DND-41 (cell line): ENCODE measurements at places on chromosomes 4 and X.
A peak's percentile ranks its signal among the peaks of the same experiment; 100 is the strongest.

DNA sequence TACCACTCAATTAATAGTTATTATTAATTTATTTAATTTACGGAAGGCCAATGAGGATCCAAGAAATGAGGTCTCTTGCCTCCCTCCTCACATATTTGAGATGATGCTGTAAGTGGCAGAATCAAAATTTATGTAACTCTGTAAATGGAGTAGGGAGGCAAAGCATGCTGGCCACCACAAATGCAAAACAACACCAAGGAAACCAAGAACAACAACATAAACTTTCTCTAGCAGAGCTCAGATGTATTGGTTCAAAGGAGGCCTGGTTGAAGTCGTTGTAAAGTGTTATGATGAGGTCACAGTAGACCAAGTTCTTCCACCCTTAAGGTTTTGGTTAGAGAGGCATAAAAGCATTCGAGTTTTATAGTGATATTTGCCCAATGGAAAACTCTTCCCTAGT, 194.8 kb upstream of the FAT1 start:
- no peak for DNase-seq

DNA sequence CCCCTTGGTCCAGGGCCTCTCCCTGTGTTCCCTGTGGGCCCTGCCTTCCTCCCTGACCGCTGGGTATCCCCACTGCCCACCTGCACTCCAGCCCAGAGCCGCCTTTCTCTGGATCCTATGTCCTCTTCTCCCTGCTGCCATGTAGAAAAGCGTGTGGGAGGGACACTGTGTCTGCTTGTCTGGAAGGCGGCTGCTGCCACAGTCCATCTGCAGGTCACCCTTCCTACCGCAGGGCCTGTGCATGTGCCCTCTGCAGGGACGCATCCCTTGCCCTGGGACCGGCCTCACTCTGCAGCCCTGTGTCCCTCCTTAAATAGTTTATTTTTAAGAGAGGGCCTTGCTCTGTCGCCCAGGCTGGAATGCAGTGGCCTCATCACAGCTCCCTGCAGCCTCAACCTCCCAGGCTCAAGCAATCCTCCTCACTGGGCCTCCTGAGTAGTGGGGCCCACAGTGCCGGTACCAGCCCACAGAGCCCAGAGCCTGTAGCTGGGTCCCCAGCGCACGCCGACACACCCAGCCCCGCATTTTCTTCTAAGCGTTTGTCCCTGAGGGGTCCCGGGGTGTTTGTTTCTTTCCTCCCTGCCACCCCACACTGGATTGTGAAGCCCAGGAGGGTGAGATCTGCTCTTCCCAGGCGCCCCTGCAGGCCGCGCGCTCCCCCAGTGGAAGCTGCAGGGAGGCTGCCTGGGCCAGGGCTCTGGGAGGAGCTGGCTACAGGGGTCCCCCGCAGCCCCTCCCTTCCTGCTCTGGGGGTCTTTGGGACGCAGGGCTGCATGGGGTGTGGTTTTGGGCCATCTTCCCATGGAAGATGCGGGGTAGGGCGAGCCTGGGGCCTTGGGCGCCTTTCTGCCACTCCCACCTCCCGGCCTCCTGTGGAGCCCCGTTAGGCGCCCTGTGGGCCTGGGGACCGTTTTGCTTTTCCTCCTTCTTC, 12.8 kb upstream of the NAT8L start:
- no peak for DNase-seq

DNA sequence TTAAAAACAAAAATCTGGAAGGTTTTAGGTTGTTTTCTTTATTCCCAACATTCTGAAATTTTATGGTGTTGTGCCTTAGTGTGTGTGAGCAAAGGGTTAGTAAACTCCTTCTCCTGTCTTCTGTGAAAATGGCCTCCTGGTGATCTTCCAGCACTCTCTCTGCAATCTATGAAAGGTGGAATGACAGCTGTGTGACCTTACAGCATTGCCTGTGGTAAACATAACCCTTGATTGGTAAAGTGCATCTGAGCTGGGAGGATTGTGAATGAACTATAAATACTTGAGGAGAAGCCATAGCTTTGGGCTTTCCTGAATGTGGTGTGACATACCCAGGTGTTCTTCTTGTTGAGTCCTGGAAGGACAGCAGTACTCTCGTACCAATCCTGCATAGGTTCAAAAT, 10.0 kb downstream of the ART3 start:
- DNase-seq, result no peak

- DNase-seq, result no peak
These were observed 24.3 kb downstream of the TMEM255A start for GRCh38 chrX:120286733-120287512.

GRCh38 chr4:119728692-119729593, 100.3 kb upstream of the PDE5A start:
- DNase-seq, result no peak

- DNase-seq, result no peak
These were observed 367.4 kb downstream of the UNC5C start for GRCh38 chr4:95181243-95181995.

- no peak for DNase-seq
These were observed 153.4 kb upstream of the ARSJ start for GRCh38 chr4:114132830-114133229.

GRCh38 chr4:128393101-128393704, 105.6 kb upstream of the PGRMC2 start:
- DNase-seq, result no peak

- DNase-seq, result no peak
These were observed at the start of gene SLC9B2 for GRCh38 chr4:103076747-103077347. Gene SLC9B2 (minus strand): TSS chr4:103076761. CDS start chr4:103067550, 9,211 bp downstream.

GRCh38 chrX:48487362-48487798, 11.4 kb downstream of the FTSJ1 start:
- no peak for DNase-seq

- no peak for DNase-seq
These were observed 16.2 kb downstream of the HNRNPD start for GRCh38 chr4:82357640-82358039.

DNA sequence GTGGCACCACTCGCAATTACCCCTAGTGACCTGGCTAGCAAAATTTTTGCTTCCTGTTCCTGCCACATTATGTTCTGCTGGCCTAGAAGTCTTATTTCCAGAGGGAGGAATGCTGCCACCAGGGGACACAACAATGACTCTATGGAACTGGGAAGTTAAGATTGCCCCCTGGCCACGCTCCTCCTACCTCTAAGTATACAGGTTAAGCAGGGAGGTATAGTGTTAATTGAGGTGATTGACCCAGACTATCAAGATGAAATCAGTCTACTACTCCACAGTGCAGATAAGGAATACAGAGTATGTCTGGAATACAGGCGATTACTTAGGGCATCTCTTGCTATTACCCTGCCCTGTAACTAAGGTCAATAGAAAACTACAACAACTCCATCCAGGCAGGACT, 48.8 kb upstream of the SMARCAD1 start:
- no peak for DNase-seq

DNA sequence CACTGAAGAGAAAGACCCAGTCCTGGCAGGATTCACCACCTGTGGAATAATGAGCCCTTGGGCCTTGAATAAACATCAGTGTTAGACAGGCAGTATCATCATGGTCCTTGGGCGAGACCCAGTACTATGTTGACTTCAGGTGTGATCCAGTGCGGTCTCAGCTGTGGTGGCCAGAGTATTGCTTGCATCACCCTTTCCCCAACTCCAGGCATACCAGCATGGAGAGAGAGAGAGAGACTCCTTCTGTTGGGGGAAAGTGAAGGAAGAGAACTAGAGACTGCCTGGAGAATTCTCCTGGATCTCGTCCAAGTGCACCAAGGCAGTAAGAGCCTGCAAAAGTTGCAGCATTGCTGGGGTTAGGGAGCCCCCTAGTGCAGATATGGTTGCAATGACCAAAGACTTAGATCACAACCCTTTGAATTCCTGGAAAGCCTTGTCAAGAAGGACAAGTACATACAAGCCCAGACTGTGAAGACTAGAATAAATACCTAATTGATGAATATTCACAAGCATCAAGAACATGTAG, 61.1 kb upstream of the VAMP7 start:
- peak; percentile 71 for DNase-seq

DNA sequence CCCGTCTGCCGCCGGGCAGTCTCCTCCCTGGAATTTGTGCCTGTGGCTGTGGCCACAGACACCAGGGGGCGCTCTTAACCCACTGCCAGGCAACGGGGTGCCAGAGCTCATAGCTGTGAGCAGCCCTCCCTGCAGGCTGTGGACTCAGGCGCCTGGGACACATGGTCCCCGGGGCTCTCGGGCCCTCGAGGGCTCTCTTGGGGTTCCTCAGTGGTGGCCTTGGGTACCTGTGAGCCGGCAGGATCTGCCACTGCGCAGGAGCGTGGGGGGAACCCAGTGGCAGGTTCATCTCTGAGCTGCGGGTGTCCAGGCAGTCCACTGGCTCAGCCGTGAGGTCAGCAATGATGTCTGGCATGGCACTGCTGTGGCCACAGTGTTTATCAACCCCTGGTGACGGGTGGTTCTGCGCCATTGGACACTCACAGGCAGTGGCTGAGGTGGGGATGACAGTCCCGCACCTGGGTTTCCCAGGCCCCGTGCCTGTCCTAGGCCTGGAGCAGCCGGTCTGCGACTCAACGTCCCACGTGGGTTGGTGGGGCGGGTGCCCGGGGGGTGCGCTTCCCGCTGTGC, 37.2 kb downstream of the PCGF3 start:
- DNase-seq, result peak; percentile 68

DNA sequence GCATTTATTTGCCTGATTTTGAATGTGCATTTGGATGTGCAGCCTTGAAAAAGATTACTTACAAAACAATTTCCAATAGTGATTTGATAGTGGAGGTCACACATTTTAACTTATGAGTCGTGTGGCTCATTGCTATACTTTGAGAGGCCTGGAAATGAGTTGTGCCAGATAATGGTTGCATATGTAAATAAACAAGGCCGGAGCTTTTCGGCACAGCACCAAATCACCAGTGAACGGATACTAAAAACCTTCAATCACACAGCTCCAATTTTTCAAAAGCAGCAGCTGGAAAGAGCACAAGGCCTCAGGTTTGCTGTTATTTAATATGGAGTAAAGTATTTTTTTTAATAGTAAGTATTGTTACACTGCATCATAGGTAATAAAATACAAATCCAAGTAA, 57.2 kb downstream of the NPY5R start:
- DNase-seq, result no peak

GRCh38 chrX:140866446-140866845, 135.9 kb upstream of the SPANXB1 start:
- DNase-seq, result no peak

GRCh38 chr4:25881193-25881592, 18.4 kb upstream of the SEL1L3 start:
- DNase-seq, result no peak

DNA sequence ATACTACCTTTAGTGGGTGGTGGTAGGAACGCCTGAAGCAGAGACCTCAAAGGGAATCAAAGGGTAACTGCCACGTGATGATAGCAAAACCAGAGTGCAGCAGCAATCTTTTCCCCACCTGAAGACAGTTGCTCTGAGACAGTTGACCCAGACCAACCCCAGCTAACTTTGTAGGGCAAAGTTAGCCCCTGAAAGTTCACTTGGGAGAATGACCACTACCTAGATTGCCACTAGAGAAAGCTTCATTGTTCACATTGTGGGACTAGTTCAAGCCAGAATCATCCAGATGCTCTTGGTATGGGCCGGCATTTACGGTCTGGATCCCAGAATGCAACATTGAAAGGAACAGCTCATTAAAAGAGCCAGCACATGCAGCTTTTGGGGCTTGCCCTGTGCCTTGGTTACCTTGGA, 4.1 kb downstream of the SEPTIN6 start:
- DNase-seq, result peak; percentile 47

DNA sequence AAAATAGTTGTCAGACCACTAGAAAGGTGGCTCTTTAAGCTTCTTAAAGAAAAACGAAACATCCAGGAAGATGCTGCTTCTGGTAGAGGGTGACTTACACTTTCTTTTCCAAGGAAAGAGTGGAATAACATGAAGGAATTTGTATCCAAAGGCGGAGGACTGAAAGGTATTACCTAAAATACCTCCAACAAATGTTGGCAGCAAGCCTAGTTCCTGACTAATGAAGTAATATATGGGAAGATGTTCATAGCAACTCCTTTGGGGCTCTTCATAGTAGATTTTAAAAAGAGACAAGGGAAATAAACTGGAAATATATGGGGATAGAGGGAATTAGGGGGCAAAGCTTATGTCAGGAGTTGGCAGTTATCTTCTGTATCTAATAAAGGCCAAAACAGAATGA, 116.2 kb downstream of the AASDH start:
- DNase-seq, result no peak

- DNase-seq, result no peak
These were observed 221.7 kb downstream of the APBB2 start for GRCh38 chr4:40992472-40993295.

DNA sequence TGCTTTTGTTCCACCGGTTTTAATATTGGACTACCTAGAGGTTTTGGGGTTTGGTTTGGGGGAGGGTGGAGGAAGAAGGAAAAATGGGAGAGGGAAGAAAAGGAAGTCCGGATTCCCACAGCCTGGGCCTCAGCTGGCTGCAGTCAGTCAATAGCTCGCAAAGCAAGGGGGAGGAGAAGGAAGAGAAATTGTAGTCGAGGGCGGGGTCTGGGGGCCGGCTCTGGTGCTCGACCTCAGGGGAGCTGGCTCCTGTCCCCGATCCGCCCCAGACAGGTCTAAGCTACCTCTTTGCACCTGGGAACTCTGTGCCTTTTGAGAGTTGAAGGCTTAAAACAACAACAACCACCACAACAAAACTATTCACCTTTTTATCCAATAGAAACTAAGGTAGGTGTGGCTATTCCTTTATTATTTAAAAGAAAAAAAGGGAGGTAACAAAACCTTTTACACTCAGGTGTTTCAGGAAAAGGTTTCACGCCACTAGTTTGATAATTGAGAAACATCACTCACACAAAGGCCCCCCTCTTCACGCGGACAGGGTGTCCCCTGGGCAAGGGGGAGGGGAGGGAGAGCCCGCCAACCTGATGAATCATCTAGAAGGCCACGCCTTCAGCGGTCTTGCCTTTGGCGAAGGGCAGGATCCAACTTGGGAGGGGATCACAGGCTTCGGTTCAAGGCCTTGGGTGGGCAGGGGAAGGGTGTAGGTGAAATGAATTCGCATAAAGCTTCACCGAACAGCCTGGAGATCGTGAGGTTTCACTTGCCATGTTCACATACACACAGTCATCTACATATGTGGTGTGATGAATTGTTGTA, 1.6 kb upstream of the LNX1 start:
- no peak for DNase-seq

- DNase-seq, result no peak
These were observed 1.6 kb upstream of the ARMCX4 start for GRCh38 chrX:101483705-101484104.

DNA sequence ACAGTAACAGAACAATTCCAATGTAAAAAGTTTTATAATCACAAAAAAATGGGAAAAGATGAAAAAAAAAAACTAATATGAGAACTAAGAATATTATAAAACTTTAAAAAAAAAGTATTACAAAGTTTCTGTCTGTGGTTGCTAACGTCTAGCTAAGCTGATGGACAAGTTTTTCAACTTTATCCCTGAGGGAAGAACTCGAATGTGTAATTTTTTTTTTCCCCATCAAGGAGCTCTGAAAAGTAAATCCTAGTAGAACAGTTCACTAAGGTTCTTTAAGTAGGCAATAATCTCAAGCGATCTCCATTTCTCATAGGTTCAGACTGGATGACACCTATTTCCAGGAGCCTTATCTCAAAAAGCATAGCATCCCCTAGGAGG, 14.2 kb downstream of the ADGRA3 start:
- DNase-seq, result no peak

- DNase-seq, result no peak
These were observed 227.2 kb downstream of the SPCS3 start for GRCh38 chr4:176546975-176547374.
